ENCODE measurements at places on chromosomes 5 and 9.

- no peak for DNase-seq
Measured at GRCh38 chr9:130770679-130771442, 64.2 kb upstream of the ABL1 start.

GRCh38 chr5:31416547-31416946 lies 115.3 kb downstream of the DROSHA start:
- DNase-seq, result no peak

GRCh38 chr5:61267116-61267515 lies 64.9 kb upstream of the ZSWIM6 start:
- DNase-seq, result no peak

DNA sequence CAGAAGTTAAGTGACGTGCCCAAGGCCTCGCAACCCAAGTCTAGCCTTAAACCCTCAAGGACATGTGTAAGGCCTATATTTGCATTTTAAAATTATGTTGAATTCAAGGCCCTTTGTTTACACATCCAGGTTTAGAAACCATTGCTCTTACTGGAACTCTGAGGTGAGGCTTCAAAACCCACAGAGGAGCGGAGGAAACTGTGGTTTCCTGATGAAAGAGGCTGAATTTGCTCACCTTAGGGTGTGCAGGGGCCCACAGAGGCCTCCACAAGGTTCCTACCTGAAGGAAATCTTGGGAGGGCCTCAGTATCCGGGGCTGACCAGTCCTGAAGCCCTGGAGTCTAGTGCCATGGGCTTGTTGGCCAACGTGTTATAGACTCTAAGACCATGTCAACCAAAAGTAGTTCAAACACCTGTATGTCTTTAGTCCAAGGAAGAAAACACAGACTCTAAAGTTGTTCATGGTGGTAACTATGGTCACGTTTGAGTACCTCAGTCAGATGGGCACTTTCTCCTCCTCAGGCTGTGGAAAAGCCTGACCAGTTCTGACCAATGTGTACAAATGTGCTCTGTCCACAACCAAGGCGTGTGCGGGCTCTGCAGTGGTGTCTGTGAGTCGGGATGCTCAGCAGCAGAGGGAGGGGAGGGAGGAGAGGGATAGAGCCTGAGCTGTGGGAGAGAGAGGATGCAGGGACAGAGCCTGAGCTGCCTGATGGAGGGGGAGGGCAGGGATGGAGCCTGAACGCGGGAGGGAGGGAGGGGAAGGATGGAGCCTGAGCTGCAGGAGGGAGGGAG lies 124.6 kb upstream of the ERCC6L2 start:
- DNase-seq, result no peak

- DNase-seq, result no peak
Measured at GRCh38 chr9:127077644-127077946, 44.8 kb downstream of the ANGPTL2 start.

All from left colon (tissue), 2 donors.